ENCODE measurements at places on chromosomes 3 and 15. TPM values are rescaled to one million over a fixed set of nuclear protein-coding genes. Genes with fewer than 3 reads are reported as not detected.

Gene GOLGA6L4
- 0.08 TPM for total RNA-seq

Gene TRPM1
- total RNA-seq: not detected

Gene GORASP1
- 29.7 TPM for total RNA-seq

Gene LRTM1
- total RNA-seq: not detected
